AG09309 (cell line): ENCODE measurements at places on chromosomes 2 and 18.

DNA sequence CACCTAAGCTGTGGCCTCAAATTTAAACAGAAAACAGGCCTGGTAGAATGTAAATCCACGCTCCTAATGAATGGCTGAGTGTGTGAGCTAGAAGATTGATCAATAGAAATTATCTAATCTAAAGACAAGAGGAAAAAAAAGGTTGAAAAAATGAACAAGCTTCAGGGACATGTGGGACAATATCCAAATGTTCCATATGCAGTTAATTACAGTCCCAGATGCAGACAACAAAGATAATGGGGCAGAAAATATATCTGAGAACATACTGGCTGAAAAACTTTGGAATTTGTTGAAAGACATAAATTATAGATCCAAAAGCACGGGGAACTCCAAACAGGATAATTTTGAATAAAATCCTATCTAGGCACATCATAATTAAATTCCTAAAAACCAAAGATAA is 186.7 kb upstream of the SIX2 start:
- DNase-seq: no peak

DNA sequence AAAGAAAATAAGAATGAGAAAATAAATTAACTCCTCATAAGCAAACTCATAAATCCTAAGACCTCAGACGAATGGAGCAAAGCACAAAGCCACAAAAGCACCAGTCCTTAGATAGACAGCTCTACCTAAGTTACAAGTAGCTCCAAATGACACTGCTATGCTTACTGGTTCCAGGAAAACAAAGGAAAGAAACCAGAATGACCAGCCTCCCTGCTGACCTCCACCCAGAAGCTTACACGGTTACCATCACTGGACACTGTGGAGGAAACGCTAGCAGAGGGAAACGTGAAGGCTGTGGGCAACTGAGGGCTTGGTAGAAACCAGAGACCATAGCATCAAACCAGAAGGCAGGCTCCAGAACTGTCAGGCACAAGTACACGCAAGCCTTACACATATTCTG is 67.8 kb downstream of the STK39 start:
- no peak for DNase-seq

- DNase-seq: no peak
Observed at GRCh38 chr2:146004462-146004861, 1484.5 kb upstream of the ZEB2 start.

- DNase-seq: no peak
Observed at GRCh38 chr2:111049792-111050640, 70.7 kb upstream of the BCL2L11 start.

DNA sequence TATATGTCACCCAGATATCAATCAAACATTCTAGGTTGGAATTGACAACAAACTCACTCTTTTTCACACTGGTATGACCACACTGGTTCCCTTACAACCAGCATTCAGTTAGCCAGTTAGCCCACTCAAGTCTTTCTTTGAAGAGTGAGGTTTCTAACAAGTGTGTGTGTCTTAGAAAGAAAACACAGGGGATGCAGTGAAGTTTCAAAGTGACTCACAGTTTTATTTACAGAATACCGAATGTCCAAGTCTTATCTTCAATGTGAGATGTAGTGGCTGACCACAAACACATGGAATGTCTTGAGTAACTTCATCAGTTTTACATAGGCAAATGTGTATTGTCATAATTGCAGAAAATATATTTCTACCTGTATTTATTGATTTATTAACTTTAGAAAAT is 274.7 kb upstream of the HNMT start:
- DNase-seq: no peak

DNA sequence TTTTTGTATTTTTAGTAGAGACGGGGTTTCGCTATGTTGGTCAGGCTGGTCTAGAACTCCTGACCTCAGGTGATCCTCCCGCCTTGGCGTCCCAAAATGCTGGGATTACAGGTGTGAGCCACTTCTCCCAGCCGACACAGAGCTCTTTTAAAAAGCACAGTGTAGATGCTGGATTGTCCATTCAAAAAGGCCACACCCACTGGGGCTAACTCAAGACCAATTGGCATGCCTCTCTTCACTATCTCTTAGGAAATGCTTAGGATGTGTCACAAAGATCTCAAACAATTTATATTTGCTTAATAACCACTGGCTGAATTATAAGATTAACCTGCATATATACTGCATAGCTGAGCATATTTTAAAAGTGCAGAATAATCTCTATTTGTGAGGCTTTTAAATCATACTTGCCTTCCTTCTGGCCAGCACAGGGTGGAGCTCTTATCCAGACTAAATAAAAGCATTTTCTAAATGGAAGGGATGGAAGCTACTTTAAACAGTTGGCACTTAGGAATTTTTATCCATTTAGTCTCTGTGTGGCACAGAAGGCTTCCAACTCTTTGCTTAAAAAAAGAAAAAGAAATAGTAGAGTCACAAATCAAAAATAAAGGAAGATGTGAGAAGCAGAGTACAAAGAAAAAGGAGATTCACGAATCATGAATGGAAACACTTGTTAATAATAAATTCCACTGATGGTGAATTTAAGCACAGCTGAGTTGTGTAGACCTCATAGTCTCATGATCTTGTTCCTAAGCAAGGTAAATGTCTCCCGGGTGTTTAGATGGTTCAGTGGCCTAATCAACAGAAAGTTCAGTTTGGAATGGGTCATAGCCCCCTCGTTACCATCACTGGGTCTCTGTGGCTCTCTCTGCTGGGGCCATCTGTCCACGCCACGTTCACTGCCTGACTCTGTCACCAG is 22.4 kb downstream of the CRYGD start:
- no peak for DNase-seq

DNA sequence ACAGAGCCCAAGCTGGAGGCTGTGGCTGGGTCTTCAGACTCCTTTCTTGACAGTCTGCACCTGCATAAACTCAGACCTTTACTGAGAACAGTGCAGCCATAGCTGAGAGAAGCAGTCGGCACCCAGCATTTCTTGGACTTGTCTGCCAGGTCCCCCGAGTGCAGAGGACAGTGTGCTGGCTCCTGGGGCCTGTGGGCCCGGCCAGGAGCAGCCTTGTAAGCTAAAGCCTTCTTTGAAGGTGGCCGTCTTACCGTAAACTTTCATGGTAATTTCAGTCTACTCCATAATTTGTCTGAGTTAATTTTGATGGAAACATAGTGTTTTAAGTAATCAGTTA is 70.9 kb downstream of the LRRFIP1 start:
- no peak for DNase-seq

GRCh38 chr18:10318691-10318970 is 135.8 kb upstream of the APCDD1 start:
- DNase-seq: no peak

DNA sequence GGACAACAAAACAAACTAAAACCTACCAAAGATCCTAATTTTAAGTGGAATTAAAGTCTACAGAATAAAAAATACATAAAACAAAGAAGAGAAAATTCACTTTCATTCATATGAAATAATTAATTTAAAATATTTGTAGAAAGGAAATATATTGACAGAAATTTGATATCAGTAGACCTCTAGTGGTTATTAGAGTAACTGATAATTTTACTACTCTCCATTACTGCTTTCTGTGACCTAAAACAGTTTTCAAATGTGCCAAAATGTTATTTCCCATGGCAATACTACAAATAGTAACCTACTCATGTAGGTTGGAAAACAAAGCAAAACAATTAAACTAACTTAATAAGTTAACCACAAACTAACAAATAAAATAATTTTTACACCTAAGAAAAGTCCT is 147.1 kb downstream of the NOL4 start:
- no peak for DNase-seq

- DNase-seq: no peak
Observed at GRCh38 chr2:214244847-214245246, 166.0 kb upstream of the VWC2L start.

GRCh38 chr18:136433-136832 is 21.9 kb upstream of the USP14 start:
- no peak for DNase-seq

DNA sequence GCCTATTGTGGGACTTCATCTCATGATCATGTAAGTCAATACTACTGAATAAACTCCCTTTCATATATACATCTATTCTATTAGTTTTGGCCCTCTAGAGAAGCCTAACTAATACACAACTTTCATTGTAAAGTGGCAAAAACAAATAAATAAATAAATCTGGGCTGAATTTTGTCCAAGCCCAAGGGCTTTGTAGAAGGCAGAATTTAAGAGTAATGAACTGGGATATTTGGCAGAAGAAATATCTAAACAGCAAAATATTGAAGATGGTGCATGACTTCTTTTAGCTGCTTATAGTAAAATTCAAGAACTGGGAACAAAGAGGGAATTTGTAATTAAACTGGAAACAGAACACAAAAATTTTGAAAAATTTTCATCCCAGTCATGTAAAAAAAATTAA is 246.7 kb upstream of the GULP1 start:
- DNase-seq: no peak

DNA sequence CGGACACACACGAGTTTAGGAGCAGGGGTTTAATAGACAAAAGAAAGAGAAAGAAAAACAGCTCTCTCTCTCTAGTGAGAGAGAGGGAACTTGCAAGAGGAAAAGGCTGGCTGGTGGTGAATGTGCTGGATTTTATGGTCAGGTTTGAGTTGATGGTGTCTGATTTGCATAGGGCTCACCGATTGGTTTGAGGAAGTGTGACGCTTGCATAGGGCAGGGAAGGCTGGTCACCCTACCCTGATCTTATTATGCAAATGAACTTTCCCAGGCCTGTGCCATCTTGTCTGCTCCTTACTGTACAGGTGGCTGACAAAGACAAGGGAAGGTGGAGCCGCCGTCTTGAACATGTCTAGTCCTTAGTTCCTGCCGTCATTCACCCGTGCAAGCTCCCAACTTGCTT is 408.9 kb downstream of the RIT2 start:
- DNase-seq: no peak

DNA sequence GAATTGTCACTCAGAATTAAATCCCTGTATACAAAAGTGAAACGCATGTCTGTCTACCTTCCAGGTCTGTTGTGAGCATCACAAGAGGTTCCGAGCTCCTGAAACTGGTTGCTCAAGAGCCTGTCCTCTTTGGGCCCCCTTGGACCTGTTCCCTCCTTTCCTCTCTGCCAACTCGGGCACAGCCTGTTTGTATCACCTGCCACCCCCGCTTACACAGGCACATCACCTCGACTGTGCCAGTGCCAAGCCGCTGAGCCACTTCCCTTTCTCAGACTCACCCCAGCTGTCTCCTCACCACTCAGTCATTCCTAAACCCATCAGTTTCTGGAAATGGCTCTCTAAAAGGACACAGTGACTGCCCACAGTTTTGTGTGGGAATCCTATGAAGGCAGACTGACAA is 3.1 kb downstream of the EFR3B start:
- no peak for DNase-seq

DNA sequence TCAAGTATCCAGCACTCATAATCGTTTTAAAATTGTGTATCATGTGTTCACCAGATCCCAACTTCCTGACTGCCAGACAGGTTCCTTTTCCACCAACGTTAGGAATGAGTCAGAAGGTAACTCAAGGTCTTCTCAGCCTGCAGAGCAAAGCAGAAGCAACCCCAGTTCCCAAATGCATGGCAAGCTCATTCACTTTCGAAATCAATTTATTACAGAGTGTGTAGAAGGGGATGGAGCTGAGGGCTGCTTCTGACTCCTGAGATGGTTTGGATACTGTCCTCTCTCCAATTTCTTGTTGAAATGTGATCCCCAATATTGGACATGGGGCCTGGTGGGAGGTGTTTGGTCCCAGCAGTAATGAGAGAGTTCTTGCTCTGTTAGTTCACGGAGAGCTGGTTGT is 114.5 kb downstream of the PIEZO2 start:
- no peak for DNase-seq

DNA sequence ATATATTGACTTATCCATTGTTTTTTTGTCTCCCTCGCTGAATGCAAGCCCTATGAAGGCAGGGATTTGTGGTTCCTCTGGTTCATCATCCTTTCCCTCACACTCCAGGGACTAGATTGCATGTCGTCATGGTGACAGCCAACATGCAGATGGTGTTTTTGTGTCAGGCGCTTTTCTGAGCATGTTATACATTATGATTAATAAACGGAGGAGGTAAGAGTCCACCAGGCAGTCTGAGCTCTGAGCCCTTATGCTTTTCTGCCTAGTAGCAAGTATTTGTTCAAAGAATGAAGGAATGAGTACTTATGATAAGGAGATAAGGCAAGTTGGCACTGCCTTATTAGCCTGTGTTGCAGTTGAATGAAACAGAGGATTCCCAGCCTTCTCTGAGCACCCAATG is 181.6 kb downstream of the MGAT5 start:
- DNase-seq: no peak

DNA sequence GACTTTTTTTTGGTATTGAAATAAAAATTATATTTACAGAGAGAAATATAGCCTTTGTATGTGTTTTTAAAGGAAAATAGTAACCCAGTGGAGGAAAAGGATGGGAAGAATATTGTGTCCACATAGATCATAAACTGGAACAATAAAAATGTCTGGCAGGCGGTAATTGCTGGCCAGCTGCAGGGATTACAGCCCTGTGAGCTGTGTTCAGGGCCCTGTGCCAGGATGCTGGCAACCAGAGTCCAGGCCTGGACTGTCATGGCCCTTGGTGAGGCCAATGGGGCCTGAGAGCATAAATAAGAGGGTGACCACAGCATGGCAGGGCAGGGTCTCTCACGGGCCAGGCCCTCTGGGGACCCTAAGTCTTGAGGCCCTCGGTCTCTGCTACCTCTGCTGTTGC is 171.2 kb downstream of the ACOXL start:
- DNase-seq: no peak

GRCh38 chr18:52403291-52404021 is 63.5 kb downstream of the DCC start:
- no peak for DNase-seq

GRCh38 chr2:48265169-48266030 is 264.6 kb upstream of the STON1 start:
- no peak for DNase-seq

- no peak for DNase-seq
Observed at GRCh38 chr2:191965733-191966132, 118.8 kb upstream of the CAVIN2 start.

- DNase-seq: no peak
Observed at GRCh38 chr2:235550378-235550760, 56.5 kb downstream of the AGAP1 start.

DNA sequence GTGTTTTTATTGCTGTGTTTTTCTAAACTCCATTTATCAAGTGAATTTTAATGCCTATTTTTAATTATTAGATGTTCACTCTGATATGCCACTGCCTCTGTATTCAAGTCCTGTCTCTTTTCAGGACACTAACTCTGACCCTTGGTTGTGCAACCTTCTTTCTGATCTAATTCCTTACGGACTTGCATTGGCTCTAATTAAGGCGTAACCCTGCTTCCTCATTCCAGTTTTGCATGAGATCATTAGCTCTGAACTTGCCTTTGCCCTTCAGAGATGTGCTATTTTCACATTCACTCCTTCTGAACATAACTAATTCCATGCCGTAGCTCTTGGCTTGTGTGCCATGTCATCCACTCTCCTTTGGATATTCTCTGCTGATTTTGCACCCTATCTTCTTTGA is 162.5 kb upstream of the TMEFF2 start:
- no peak for DNase-seq

GRCh38 chr2:15684161-15685039 is 92.7 kb downstream of the DDX1 start:
- DNase-seq: no peak

- no peak for DNase-seq
Observed at GRCh38 chr2:165793779-165794535, at the start of gene GALNT3. GALNT3 (minus strand) TSS chr2:165794247; CDS start chr2:165770700, 23,547 bp downstream.
